CD4-positive, alpha-beta T cell treated with Interleukin-12 subunit alpha and Interleukin-12 subunit beta, for 1 hour (primary cell): ENCODE measurements at places on chromosomes 12 and 14.
A peak's percentile ranks its signal among the peaks of the same experiment; 100 is the strongest.

- peak; percentile 59 for DNase-seq
Observed at GRCh38 chr14:54564071-54564867, 2.7 kb upstream of the SAMD4A start.

DNA sequence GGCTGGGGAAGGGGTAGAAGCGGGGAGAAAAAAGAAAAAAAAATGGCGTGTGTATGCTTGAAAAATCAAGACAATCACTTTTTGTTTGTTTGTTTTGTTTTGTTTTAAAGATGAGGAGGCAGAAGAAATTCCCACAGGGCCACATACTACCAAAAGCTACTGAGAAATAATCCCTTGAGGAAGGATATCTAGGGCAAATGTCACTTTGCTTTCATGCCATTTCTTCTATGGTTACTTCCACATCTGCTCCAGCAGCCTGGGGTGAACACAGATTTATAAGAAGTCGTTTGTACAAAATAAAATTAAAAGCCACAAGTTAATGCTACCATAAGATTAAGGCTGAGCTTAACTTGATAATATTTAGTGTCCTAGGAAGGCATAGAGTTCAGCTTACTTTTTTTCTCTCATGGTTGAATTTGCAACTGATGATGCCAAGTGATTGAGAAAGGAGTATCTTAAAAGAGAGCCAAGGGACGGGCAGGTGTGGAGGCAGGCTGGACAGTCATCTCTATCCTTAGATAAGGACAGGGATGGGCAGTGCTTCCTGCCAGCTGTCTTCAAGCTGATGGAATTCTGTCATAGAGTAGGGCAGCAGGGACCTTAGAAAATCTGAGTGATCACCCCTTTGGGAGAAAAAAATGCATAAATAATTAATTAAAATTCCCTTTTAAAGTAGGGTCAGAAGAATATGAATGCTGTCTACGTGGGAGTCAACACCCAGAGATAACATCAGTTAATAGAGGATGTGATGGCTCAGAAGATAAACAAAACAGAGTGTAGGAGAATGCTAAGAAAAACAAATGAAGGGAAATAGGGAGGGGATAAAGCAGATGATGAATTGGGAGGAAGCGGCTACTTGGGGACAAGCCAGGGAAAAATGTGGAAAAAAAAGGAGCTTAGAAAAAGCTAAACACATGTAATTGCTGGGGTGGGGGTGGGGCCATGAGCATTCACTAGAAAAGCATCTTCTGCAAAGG lies 57.1 kb downstream of the DYRK2 start:
- no peak for DNase-seq

DNA sequence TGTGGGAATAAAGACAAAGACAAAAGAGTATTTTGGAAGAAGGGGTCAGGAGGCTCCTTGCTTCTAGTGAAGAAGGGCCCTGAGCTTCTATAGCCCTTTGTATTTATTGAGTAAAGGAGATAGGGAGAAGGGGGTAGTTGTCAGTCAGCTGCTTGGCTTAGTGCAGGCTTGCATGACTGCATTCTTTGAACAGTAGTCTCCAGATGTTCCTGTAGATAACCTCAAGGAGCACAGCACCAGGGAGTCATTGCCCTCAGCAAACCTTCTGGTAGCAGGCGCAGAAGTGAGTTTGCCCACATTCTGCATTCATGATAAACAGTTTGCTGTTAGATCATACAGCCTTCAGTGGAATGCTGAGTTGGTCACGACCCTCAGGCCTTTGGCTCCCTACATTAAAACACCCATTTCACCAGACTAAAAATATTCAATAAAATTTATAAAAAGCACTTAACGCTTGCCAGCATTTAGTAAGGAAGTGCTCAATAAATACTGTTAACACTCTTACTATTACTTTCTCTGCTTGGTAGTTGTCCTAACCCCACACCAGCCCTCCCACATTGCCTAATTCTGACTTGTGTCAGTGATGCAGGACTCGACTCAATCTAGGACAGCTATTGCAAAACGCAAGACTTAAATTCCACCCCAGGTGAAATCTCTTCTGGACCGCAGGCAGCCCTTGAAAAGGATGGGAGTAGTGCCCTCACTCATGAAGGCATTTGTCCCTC lies 3.0 kb upstream of the DHRS4 start:
- DNase-seq: no peak

- no peak for DNase-seq
Observed at GRCh38 chr14:59061292-59061691, 127.2 kb upstream of the DAAM1 start.

GRCh38 chr12:10293151-10293550 lies 14.5 kb upstream of the KLRD1 start:
- no peak for DNase-seq
